ENCODE measurements at places on chromosomes 4 and X.

DNA sequence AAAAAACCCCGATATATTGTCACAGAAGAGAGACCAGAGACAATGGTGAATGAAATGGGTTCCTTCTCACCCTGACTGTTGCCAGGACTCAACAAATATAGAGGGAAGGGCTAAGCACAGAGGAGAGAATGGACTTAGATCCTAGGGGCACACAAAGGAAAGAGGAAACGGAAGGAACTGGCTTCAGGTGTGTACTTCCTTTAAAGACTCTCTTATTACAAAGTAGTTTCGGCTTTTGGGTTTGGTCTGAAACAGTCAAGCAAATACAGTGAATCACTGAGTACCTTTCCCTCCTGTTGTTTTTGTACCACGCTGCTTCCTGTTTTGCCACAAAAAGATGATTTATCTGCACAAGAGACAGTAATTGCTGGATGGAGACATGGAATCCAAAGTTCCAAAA lies 46.1 kb upstream of the S100G start:
- no peak for DNase-seq

DNA sequence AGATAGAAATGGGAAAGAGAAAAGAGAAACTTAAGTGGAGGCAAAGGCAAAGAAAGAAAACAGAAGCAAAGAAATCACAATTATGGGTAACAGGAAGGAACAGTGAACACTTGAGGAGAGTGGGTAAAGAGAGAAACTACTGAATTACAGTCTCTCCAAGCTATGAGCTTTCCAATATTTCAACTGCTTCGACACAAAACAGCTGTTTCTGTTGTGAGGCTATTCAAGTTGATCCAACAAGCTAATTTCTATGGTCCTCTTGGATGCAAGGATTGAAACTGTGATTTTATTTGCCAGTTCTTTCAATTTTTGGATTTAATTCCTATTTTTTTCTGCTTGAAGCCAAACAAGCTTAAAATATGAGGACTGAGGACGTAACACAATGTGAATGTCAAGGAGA lies 80.5 kb upstream of the ADGRA3 start:
- DNase-seq: no peak

DNA sequence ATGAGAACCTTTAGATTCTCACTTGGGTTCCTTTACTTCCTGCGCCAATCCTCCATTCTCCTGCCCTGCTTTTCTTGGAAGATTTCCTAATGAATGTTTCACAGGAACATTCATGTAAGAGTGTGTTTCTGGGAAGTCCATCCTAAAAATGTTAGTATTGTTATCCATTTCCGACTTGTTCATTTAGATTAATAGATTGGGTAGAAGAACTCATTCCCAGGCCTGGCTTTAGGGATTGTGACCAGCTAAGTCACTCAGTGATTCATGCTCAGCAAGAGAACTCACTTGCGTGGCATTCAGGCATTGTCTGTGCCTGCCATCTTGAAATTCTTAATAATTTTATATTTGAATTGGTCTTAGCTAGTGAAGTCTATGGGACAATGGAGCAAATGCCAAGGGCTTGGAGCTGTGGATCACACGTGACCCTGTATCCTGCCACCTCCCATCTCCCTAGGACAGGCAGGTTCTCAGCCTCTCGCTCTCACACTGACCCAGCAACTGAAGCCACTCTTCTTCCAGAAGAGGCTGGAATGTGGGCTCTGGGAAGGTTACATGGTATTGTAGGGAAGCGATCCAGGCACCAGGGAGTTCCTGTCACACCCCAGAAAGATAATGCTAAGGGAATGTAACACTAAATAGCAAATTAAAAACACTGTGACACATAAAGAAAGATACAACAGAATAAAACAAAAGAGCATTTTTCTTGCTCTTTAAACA lies 562.1 kb downstream of the TMA16 start:
- no peak for DNase-seq

GRCh38 chr4:6658209-6658595 lies 17.7 kb downstream of the MRFAP1 start:
- DNase-seq: no peak

DNA sequence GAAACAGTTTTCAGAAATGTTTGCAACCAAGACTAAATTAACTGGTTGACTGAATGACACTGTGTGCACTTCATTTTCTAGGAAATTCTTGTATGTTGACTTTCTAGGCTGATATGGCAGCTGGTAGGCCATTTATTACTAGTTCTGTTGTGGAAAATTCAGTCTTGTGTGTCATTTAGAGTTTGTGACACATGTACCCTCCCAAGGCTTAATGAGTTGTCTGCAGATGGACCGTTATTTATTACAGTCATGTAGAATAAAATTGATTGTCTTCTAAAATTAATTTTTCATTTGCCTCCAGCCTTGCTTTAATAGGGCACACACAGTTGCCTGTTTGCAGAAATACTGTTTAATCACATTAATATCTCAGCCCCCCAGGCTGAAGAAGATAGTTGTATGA lies 30.7 kb downstream of the DACH2 start:
- DNase-seq: no peak

DNA sequence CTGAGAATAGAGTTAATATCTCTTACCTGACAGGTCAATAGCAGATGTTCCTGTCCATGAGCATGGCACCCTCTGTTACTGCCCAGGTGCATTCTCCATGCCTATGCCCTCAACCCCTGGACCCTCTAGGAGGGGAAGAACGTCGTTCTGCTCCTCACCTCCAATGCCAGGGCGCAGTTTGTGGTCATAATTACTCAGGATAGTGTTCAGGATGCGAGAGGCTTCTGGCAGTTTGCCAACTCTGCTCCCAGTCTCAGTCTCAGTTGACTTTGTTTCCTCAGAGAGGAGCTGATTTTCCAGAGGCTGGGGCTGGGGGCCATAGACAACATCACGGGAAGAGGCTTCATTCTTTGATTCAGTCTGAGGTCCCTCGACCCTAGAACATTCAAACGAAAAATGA lies 4.4 kb downstream of the GABRE start:
- no peak for DNase-seq

DNA sequence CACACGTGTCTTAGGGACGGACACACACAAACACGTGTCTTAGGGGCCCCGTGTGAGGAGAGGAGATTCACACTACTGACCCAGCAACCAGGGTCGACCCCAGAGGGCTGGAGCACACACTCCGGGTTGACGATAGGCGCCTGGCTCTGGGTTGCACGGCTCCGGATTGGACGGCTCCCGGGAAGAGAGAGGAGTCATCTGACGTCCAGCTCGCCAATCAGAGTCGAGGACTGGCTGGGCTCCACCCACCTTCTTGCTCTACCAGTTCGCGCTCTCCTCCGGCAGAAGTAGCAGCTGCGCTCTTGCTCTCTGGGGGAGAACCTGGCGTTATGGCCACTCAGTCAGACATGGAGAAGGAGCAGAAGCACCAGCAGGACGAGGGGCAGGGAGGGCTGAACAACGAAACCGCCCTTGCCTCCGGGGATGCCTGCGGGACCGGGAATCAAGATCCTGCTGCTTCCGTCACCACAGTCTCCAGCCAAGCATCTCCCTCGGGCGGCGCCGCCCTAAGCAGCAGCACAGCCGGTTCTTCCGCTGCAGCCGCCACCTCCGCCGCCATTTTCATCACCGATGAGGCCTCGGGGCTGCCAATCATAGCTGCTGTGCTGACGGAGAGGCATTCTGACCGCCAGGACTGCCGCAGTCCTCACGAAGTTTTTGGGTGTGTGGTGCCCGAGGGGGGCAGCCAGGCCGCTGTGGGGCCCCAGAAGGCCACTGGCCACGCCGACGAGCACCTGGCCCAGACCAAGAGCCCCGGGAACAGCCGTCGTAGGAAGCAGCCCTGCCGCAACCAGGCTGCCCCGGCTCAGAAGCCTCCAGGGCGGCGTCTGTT lies 74.3 kb downstream of the NUDT10 start:
- DNase-seq: no peak

Measured in stimulated activated CD8-positive, alpha-beta memory T cell treated with anti-CD3 and anti-CD28 coated beads, Interleukin-15, amount 100 ng/mL, for 4 hours (primary cell).